ENCODE measurements at places on chromosomes 7 and 10.
A peak's percentile ranks its signal among the peaks of the same experiment; 100 is the strongest.

- no peak for DNase-seq
Observed at GRCh38 chr10:71529207-71529827, 132.6 kb downstream of the CDH23 start.

- no peak for DNase-seq
Observed at GRCh38 chr10:119759832-119760231, 34.0 kb downstream of the INPP5F start.

GRCh38 chr7:26167303-26167934, 15.4 kb downstream of the NFE2L3 start:
- DNase-seq: peak; percentile 74

- no peak for DNase-seq
Observed at GRCh38 chr7:43038254-43038653, 74.2 kb upstream of the HECW1 start.

DNA sequence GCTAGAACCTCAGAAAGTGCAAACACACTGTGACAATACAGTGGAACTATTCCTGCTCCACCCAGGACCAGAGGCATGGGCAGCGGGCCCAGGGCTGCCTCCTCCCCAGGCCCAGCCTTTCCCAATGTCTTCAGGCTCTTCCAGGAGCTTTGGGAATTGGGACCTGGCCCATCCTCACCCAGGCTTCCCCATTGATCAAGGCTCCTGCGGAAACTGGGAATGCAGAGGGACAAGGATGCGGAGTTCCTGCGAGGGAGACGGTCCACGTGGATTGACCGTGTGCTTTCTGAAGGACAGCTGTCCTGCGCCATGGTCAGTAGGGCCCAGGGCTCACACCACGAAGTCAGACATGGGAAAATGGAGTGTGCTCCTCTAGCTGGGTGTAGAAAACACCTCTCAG, 56.6 kb downstream of the CSGALNACT2 start:
- DNase-seq: no peak

- no peak for DNase-seq
Observed at GRCh38 chr10:43383204-43383971, 12.0 kb downstream of the FXYD4 start.

- no peak for DNase-seq
Observed at GRCh38 chr7:151289891-151290290, 41.4 kb upstream of the SMARCD3 start.

DNA sequence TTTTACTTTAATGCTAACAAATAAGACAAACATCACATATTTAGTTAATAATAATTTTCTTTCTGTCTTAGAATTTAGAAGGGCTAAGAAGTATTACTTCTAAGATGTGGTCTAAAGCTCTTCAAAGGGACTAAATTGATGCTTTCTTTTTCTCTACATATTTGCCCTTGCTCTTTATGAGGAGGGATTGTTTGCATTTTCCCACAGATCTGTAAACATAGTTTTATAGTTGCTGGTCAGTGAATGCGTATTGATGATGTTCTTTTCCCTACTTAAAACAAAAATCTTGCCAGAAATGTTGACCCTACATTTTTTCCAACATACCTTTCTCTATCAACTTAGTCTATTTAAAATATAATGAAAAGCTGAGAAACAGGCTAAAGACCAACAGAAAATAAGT, 372.4 kb upstream of the LRGUK start:
- DNase-seq: no peak

DNA sequence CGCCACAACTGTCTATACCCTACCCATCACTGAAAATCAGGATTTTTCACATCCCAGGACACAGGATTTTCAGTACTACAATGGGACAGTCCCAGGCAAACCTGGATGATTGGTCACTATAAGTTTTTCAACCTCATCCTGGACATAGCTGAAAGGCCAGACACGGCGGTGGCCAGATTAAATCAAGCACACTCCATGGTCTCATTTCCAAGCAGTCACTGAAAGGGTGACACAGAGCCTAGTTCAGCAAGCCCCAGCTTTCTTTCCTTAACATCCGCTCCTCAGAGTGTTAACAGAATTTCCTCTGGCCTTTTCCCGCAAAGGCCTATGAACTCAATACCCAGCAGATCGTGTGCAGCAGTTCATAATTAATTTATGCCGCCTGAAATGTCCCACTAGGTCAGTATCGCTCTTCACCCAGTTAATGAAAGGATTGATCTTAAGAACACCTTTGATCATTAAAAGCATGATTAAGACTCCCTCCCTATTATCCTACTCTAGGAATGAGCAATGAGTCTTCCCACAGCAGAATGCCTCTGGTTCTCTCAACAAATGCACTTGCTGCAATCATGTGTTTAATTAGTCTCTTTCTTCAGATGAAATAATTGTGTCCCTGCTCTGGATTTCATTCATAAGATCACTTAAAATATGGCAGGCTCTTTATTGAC, 104.0 kb upstream of the NANOS1 start:
- no peak for DNase-seq

DNA sequence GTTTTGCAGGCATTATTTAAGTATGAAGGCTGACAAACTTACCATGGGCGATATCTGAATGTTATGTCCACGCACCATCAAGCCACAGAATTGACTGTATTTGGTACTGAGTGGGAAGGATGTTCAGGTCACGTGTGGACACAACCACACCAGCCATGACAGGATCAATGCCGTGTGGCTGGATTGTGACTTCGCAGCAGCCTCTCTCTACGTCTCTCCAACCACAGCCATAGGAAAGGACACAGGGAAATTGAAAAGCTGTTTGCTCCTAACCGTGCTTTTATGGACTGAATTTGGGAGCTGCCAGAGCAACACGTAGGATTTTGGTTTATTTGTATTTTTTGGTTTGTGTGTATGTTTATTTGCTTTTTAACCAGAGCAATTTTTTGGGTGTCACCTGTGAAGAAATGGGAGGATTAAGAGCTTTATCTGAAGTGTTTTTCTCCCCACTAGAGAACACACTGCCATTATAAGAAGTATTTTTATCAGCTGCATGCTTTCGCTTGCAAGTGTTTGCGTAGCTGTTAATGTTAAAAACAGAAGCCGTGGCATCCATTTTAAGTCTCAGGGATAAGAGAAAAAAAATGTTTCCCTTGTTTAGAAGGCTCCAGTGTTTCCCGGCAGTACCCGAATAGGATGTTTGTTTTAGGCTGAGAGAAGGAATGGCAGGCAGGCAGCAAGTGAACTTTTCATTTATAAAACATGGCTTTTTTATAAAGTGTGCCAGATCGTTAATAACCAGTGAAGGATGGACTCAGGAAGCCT, 401.1 kb upstream of the NFE2L3 start:
- no peak for DNase-seq

DNA sequence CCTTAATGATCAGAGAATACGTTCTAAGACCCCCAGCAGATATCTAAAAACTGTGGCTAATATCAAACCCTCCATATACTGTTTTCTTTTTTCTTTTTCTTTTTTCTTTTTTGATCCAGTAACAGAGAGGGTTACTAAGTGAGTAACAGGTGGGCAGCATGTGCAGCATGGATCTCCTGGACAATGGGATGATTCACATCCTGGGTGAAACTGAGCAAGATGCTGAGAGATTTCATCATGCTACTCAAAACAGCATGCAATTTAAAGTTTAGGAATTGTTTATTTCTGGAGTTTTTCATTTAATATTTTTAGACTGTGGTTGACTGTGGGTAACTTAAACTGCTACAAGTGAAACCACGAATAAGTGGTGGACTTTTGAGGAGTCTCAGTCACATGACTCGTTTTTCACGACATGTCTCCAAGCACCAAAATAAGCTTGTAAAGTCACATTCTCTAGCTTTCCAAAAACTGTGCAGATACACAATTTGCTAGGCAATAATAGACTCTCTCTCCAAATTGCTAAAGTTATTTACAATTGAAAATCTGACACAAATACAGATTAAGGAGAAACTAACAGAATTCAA, 716.2 kb downstream of the NXPH1 start:
- DNase-seq: no peak

- DNase-seq: no peak
Observed at GRCh38 chr10:35927990-35928488, 285.9 kb upstream of the FZD8 start.

GRCh38 chr10:46556515-46557318, at the start of gene GPRIN2:
Gene GPRIN2 (minus strand): TSS chr10:46556658. CDS start chr10:46550736, 5,922 bp downstream.
- no peak for DNase-seq

DNA sequence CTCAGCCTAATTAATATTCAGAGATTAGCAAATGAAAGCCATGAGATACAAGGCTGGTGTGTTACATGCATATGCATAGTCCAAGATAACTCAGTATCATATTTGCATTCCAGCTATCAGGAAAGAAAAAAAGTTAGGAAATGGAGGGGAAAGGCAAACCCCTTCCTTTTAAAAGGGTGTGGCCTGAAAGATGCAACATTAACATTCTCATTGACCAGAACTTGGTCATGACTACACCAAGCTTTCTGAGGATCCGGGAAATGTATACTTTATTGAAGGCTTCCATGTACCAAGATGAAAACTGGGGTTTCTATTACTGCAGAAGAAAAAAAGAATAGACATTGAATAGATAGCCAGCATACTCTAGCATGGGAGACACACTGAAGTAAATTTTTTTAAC, 96.5 kb downstream of the IPMK start:
- DNase-seq: no peak

- DNase-seq: no peak
Observed at GRCh38 chr7:24733414-24734060, 23.7 kb downstream of the GSDME start.

GRCh38 chr10:128859738-128860386, 607.2 kb upstream of the MGMT start:
- DNase-seq: no peak

GRCh38 chr10:12709000-12709401, 292.5 kb downstream of the CCDC3 start:
- DNase-seq: no peak

DNA sequence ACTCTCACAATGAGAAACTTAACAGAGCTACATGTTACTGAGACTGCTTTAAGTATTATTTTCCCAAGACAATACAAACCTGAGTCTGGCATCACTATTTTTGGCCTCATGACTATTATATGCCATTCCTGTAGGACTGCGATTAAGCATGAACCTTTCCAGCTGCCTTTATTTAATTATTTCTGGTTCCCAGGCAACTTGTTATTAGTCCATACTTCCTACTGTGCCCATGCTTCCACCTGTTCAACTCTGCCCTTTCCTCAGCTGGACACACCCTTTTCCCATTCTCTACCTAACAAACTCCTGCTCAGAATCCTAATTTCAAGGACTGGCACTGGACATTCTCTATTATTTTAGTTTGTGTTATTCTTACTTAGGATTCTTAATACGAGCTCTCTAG, 8.1 kb upstream of the CROT start:
- DNase-seq: no peak

- peak; percentile 30 for DNase-seq
Observed at GRCh38 chr7:45001138-45001694, 1.2 kb downstream of the CCM2 start.

GRCh38 chr10:132583456-132583855, 45.9 kb downstream of the INPP5A start:
- no peak for DNase-seq

DNA sequence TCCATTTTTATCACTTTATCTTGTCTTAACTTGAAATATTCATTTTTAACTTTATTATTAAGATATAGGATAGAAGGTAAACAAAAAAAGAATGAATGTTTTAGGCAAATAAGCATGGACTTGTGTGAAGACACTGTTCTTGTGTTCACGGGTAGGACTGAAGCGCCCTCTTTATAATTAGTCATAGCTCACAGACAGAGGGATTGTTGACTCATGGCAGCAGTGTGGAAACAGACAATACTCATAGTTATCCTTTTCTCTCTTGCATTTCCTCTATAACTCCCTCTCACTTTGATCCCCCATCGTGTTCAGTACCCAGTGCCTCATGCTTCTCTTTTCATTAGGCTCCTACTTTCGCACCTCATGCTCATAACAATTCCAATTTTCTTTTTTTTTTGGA, 731.8 kb downstream of the PHTF2 start:
- DNase-seq: no peak

DNA sequence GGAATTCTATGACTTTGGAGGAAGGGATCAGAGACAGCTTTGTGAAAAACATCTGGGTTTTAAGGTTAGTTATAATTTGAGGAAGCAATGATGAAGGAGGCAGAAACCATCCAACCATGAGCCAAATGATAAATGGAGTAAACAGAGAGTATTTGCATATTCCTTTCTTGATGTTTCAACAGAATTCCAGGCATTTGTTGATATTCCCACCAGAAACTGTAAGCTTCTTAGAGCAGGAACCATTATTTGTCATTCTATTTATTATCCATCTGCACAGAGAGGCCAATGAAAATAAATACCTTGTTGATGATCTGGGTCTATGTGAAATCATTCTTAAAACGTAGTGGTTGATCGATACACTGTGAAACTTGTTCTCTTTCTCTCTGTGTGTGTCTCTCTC, 715.3 kb downstream of the INHBA start:
- no peak for DNase-seq

DNA sequence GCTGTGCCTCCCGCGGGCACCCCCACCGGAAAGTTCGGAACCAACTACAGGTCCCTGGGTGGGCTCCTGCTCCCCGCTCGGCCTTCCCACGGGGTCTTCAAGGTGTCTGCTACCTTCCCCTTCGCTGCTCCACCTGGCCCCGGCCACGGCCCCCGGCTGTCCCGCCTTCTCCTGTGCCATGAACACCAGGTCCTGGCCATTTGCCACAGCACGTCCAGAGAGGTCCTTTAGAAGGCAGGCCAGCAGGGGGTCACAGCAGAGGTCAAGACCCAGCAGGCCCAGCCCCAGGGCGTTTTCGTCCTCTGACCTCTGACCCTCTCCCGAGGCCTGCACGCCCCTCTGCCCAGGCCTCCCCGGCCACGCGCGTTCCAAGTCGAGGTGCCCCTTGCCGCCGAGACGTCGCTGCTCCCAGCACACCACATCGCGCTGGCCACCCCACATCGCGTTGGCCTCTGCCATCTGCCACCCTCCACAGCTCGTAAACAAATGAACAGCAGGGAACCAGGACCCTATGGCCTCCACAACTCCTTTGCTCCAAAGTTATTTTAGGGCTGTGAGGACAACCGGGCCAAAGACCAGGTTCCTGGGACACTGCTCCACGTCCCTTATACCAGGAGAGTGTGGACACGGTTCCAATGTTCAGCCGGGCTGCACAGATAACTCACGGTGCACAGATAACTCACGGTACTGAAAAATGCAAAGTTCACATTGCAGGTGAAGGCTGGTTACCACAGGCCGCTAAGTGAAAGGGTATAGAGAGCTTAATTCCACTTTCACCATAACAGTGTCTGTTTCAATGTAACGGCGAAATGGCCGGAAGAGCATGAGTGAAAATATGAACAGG, 74.3 kb downstream of the CFAP46 start:
- no peak for DNase-seq

- no peak for DNase-seq
Observed at GRCh38 chr7:92276460-92276864, 30.7 kb downstream of the ANKIB1 start.

GRCh38 chr10:80552151-80552646, 14.5 kb downstream of the SH2D4B start:
- no peak for DNase-seq

- DNase-seq: no peak
Observed at GRCh38 chr7:43931346-43931745, 5.1 kb downstream of the UBE2D4 start.

- no peak for DNase-seq
Observed at GRCh38 chr7:657565-658119, 68.9 kb upstream of the DNAAF5 start.
